Hippocampal formation (tissue), 2 donors: ENCODE measurements at places on chromosomes 1 and 21.

DNA sequence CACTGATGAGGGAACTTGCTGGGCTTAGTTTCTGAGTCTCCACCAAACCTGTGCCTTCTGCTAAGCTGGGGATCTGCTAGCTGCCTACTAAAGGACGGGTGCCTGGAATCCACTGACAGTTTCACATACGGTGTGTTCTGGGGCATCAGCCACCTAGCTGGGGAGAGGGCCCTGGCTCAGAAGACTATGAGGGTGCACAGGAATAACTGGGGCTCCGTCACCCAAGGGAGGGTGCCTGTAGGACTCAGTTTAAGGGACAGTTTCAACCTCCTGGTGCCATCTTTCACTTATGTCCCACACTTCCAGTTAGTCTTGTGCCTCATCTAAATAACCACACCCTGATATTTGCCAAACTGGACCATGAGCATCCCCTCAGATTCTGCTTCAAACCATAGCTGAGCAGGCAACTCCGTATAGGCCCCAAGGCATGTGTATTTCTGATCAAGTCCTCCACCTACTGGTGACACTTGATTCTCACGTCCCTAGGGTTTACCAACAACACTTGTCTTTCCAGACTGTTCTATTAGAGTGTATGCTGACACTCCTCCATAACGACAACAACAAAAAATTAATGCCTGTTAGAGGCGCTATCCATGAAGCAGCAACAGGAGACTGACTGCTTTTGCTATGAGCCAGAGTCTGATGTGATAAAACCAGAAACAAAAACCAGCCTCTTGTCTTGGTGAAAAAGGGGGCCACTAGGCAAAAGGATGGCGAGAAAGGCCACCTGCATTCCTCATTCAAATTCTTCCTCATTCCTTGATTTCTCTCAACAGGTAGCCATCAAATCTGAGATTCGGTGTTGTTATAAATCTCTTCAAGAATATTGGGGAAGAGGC is 55.0 kb upstream of the PAXBP1 start:
- DNase-seq, result peak; percentile 24

DNA sequence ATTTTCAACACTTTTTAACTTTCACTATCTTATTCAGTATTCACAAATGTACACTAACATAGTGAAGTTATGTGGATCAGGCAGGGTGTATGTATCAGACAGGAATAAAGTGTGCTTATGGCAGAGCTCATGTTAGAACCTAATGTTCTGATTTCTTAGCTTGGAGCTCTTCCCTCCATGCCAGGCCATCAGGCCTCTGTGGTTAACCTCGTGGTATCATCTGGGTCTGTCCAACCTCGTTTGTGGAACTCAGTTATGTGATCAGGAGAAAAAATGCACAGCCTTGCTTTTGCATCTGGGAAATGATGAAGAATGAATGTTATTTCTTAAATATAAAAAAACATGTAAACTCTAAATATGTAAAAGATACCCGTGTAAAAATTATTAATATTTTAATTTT is 86.9 kb downstream of the MPZL1 start:
- DNase-seq, result no peak

DNA sequence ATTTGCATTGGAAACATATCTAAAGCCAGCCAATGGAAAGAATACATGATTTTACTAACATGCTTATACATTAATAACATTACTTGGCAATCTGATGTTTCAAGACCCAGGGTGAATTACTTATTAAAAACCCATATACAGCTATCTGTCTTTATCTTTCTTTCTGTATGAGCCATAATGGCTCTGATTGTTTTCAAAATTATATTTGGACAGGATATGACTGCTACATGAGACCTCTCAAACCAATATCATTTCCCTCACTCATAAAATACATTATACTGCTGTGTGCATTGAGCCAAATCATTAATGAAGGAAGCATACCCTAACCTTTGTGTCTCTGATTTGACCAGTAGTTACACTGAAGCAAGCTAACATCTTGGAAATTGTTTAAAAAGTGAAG is 205.9 kb upstream of the DPYD start:
- no peak for DNase-seq

DNA sequence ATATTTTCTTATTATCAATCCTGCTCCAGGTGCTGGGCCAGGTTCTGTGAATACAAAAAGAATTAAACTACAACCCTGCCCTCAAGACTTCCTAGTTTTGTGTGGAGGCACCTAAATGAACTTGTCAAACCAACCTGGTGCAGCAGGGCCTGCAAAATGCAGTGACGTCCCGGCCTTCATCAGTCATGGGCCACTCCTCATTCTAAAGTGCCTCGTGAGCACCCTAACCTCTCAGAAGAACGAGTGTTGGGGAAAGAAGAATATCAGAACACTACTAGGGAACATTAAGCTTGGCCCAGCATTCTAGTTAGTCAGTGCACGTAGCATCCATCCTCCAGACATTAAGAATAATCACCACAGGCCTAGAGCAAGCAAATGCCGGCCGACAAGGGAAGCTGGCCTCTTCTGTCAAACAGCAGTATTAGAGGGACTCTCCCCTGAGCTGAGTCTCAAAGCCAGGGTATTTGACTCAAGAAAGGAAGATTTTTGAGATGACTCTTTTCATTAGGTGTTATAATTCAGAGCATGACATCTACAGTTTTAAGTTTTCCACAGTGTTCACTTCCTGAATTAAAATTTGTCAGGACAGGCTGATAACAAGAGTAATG is 137.9 kb downstream of the SLC45A1 start:
- DNase-seq, result no peak

- DNase-seq, result no peak
Observed at GRCh38 chr1:96465441-96465840, 256.1 kb upstream of the PTBP2 start.

GRCh38 chr1:229328598-229329362 is 14.1 kb downstream of the CCSAP start:
- no peak for DNase-seq

DNA sequence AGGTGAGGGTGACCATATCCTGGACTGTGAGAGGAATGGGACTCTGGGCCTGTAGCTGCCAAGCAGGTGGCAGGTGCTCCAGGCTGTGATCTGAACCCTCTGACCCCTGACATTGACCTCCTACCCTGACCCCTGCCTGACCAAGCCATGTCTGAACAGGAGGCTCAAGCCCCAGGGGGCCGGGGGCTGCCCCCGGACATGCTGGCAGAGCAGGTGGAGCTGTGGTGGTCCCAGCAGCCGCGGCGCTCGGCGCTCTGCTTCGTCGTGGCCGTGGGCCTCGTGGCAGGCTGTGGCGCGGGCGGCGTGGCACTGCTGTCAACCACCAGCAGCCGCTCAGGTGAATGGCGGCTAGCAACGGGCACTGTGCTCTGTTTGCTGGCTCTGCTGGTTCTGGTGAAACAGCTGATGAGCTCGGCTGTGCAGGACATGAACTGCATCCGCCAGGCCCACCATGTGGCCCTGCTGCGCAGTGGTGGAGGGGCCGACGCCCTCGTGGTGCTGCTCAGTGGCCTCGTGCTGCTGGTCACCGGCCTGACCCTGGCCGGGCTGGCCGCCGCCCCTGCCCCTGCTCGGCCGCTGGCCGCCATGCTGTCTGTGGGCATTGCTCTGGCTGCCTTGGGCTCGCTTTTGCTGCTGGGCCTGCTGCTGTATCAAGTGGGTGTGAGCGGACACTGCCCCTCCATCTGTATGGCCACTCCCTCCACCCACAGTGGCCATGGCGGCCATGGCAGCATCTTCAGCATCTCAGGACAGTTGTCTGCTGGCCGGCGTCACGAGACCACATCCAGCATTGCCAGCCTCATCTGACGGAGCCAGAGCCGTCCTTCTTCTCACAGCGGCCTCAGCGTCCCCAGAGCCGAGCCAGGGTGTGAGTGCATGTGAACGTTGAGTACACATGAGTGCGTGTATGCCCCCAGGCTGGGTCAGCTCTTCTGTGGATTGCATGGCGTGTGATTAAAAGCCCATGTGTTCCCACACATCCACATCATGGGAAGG is 3.1 kb downstream of the TMEM125 start:
- no peak for DNase-seq

- DNase-seq, result no peak
Observed at GRCh38 chr1:60571811-60572210, 498.2 kb upstream of the C1orf87 start.

GRCh38 chr1:234845097-234845660 is 235.2 kb upstream of the IRF2BP2 start:
- no peak for DNase-seq

DNA sequence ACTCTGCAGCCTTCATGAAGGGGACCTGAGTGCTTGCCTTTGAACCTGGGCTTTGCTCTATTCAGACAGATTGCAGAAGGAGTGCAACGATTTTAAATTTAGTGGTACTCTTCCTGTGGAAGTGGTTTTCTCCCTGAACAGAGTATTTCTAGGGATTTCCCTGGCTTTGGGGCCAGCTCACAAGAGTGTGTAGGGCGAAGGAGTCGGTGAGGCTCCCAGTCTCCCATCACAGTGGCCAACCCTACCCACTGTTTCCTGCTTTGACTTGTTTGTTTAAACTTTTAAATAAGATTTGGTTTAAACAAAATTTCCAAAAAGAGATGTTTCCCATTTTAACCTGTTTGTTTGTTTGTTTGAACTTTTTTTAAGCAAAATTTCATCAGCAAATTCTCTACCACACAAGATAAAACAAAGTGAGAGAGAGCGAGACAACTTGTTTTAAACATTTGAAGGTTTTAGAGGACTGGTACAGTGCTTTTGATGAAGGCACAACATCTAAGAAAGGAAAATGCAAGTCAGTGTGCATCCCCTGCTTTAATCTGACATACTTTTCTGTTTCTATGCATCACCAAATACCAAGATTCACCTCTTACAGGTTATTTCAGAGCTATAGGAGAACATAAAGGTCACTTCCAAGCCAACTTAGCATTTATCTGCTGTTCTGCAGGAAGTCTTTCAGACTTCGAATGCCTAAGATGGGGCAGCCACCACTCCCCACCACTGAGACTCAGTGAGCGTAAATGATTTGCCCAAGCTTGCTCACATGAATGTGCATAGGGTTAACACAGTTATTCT is 6.6 kb downstream of the SELP start:
- no peak for DNase-seq

DNA sequence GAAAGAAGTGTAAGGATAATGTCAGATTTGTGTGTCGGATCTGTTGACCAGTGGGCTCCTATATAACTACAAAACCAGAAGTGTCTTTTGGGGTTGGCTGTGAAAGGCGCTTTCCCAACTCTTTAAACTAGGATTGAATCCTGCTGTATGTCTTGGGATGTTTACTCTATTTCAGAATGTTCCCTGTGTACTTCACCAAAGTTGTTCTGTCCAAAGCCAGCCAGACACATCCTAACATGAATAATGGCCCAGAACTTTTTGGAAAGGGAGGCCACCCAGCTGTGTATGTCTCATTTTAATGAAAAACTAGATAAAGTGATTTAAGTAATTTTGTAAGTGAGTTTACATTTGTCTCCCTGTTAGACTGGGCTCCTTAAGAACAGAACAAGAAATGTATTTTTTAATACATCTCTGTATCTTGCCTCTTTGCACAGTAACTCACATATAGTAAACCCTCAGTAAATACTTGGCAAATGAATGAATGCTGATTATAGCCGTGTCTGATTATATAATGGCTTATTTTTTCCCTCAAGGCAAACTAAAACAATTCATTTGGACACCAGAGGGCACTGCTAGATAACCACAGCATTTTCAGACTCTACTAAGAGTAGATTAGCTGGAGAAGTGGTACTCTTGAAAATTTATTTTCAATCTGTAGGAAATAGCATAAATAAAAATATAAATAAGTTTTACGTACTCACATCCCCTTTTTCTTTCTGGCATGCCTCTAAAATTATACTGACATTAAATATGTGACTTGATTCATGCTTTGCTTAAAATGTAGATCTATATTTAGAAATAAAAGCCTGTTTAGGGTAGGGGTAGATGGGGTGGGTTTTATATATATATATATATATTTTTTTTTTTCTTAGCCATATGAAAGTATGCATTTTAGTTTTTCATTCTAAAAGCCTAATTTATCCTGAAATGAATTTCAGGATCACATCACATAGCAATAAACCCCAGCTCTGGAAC is 23.8 kb downstream of the TSEN15 start:
- DNase-seq, result peak; percentile 90

DNA sequence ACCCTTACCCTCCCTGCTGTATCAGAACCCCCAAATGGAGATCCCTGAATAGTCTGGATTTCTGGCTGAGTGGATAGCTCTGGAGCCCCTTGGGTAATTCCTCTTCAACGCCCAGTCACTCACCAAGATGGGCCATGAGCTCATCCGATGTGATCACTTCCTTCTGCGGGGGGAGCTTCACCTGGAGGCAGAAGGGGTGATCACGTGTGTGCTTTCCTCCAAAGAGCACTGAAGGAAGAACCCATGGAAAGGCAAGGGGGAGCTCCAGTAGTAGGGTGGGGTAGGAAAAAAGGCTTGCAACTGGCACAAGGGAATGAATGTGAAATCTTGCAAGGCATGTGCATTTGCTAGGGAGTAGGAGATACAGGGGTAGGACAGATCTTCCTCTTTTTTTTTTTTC is 5.1 kb downstream of the MINDY1 start:
- no peak for DNase-seq
